ENCODE measurements at places on chromosomes 13 and 19.
A peak's percentile ranks its signal among the peaks of the same experiment; 100 is the strongest.

DNA sequence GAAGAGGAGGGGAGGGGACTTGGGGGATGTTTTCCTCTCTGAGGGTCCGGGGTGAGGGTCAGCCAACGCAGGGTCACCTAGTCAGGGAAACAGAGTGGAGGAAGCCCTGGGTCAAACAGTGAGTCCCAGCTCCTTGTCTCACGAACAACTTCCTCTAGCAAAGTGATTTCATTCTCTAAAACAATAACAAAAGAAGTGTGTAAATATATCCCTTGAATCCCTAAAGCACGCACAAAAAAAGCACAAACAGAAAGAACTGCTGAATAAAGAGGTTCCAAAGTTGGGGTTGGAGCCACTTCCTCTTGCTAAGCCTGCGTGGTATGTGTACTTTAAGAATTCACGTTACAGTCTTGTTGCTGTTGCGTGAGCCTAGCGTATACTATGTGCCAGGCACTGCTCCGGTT, 1.5 kb upstream of the C5AR2 start:
- DNase-seq: no peak

DNA sequence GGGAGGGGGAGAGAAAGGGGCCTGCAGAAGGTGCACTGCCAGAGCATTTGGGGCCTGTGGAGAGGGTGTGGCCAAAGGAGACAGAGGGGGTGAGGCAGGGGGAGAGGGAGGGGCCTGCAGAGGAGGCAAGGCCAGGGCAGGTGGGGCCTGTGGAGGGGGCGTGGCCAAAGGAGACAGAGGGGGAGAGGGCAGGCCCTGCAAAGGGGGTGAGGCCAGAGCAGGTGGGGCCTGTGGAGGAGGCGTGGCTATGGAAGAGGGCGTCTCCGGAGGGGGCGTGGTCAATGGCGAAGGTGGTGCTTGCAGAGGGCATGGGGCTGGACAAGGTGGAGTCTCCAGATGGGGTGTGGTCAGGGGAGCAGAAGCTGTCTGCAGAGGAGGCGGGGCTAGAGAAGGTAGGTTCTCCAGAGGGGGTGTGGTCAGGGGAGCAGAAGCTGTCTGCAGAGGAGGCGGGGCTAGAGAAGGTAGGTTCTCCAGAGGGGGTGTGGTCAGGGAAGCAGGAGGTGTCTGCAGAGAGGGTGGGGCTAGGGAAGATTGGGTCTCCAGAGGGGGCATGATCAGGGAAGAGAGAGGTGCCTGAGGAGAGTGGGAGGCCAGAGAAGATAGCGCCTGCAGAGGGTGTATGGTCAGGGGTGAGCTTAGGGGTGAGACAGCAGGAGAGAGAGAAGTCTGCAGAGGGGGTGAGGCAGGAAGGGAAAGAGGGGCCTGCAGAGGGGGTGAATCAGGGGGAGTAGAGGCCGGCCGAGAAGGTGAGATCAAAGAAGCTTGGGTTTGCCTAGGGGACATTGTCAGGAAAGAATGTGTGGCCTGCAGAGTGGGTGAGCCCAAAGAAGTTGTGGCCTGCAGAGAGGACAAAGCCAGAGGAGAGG, 3.4 kb downstream of the PRR36 start:
- DNase-seq: peak; percentile 37

DNA sequence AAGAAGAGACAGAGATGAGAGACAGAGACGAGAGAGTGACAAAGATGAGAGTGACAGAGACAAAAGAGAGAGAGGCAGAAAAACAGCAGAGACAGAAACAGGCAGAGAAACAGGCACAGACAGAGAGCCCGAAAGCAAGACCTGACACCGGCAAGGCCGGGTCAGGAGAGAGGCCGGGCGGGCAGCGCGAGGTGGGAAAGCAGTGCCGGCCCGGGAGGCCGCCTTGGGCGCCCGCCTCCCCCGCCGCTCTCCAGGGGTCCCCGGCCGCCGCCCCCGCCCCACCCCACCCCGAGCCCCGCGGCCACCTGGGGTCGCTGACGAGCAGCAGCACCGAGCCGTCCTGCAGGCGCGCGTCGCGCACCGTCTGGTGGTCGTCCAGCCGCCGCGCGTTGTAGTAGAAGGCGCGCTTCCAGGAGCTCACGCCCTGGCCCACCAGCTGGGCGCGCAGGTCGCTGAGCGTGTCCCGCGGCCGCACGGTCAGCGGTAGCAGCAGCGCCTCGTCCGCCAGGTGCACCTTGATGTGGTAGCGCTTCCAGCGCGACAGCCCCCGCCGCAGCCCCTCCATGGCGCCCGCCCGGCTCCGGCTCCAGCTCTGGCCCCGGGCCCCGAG, at the start of gene TINCR:
Gene TINCR, minus strand, starts transcription at position 594 of the 610 bp plus-strand sequence.
- DNase-seq: no peak

- DNase-seq: no peak
Observed at GRCh38 chr13:35228536-35228935, 248.0 kb downstream of the MAB21L1 start.

GRCh38 chr13:25493931-25494640, 122.3 kb downstream of the ATP8A2 start:
- no peak for DNase-seq

DNA sequence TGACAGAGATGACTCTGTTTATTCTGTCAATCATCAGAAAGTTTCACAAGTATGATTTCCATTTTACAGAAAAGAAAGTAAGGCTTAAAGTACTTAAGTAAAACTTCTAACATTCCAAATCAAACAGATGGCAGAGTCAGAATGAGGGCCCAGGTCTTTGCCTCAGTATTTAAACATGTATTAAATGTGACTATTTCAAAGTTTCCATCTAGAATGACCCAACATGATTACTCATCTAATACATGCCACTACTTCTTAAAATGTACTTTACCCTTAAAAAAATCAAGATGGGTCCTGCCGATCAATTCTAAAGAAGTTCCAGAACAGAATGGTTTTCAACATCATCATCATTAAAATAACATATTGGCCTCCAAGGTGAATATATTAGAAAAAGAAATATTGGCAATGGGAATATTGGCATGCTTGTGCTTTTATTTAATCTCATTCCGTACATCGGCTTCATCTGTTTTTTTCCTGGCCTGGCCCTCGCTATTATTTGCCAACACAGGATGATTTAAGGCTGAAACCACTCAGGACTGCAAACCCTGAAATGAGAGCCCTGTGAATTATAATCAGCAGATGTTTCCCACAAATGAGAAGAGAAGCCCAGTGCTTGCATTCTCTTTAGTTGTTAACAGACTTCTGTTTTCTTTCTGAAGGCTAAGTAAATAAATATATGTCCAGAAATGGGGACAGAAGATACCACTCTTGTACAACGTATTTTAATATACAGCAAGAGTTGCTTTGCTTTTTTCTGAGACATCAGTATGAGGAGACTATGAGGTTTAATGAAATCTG, 340.0 kb downstream of the DNAJC15 start:
- no peak for DNase-seq

GRCh38 chr19:4816202-4816949, 15.1 kb downstream of the TICAM1 start:
- DNase-seq: no peak

- no peak for DNase-seq
Observed at GRCh38 chr13:51534041-51534817, 50.0 kb upstream of the WDFY2 start.

DNA sequence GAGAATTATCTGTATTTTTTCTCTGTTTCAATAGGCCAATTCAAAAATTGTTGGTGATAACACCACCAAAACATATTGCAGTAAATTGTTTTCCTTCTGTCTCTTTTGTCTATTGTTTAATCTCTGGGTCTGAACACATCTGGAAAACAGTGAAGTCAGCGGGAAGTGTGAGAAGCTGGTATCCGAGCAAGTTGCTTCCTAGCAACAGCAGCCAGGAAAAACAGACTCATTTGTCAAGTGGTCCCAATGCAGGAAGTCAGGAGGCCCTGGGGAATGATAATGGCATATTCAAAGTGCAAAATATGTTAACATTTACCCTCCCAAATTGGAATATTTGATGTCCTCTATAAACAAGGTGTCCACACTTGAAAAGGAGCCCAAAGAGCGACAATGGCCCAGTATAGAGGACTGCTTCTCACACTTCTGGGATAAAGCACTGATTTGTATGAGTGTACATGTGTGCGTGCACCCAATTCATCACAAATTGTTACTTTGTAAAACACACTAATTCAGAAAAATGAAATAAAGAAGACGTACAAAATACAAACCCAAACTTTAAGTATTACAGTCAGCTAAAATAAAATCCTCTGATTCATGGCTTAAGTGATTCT, 515.0 kb downstream of the TBC1D4 start:
- no peak for DNase-seq

DNA sequence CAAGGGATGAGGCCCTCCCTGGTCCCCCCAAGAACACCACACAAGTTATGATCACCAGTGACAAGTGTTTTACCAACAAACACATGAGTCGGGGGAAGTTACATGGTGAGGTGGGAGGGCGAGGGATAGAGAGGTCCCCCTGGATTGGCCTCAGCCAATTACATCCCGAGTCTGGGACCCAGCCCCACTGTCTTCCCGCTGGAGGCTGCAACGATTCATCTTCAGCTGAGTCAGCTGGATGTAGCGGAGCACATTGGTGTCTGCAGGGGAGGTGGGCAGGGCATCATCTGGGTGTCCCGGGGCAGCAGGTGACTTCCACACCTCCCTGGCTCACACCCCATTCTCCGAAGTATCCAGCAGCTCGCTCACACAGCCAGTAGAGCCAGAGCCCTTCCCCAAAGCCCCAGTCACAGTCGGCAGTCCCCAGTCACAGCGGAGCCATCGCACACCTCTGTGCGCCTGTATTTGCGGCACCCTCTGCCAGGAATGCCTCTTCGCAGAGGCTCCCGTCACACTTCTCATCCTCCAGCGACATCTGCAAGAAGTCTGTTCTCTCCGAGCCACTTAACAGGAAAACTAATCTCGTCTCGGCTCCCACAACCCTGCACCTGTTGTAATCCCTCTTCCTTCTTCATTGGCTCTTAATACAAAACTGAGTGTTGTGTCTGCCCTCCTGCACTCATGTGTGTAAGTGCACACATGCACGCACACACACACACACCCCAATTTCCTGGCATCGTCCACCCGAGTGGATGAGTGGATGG, 2.0 kb downstream of the TTC9B start:
- no peak for DNase-seq

GRCh38 chr13:87798536-87798935, 127.4 kb downstream of the SLITRK5 start:
- DNase-seq: no peak

DNA sequence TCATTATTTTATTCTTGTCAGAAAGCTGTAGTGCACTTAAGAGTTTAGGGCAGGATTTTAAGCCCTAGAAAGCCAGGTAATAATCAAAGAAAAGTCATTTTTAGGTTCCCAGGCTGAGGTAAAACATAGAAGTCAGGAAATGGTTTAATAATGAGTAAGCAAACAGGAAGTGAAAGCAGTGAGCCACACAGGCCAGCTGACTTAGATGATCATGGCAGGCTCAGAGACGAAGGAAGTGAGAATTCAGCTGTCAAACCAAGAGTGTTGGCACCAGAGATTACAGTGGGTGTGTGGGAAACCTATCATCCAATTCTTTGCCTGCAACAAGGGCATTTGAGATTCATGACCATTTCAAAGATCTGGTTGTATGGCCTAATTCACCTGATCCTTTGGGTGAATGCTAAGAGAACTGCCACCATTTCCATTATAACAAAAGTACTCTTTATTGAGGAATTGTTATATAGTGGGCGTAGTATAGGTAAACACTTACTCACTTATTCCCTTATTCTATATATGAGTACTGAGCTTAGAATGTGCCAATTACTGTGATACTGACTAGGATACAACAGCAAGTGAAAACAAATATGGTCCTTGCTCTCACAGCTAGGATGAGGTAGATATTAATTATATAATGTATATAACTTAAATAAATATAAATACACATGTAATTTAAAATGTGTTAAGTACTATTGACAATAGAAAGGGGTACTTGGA, 103.7 kb upstream of the EDNRB start:
- DNase-seq: no peak

- no peak for DNase-seq
Observed at GRCh38 chr19:1057176-1057855, 9.7 kb upstream of the ARHGAP45 start.

GRCh38 chr13:32225481-32225931, 89.7 kb downstream of the ZAR1L start:
- DNase-seq: no peak

GRCh38 chr19:18280247-18281081, 958 bp downstream of the JUND start:
- DNase-seq: peak; percentile 44

- no peak for DNase-seq
Observed at GRCh38 chr19:38975214-38975860, at the start of gene FBXO17. TSS of gene FBXO17 (minus strand) at chr19:38975742. CDS start at chr19:38950319, 25,423 bp downstream.

GRCh38 chr13:23660249-23660648, 90.0 kb downstream of the TNFRSF19 start:
- DNase-seq: no peak

- DNase-seq: no peak
Observed at GRCh38 chr13:63696055-63696454, 2280.4 kb upstream of the PCDH20 start.

- DNase-seq: no peak
Observed at GRCh38 chr13:32126756-32127155, 95.2 kb downstream of the FRY start.
